Stimulated activated CD8-positive, alpha-beta memory T cell treated with anti-CD3 and anti-CD28 coated beads, Interleukin-15, amount 100 ng/mL, for 48 hours (primary cell): ENCODE measurements at places on chromosomes 2 and 18.

DNA sequence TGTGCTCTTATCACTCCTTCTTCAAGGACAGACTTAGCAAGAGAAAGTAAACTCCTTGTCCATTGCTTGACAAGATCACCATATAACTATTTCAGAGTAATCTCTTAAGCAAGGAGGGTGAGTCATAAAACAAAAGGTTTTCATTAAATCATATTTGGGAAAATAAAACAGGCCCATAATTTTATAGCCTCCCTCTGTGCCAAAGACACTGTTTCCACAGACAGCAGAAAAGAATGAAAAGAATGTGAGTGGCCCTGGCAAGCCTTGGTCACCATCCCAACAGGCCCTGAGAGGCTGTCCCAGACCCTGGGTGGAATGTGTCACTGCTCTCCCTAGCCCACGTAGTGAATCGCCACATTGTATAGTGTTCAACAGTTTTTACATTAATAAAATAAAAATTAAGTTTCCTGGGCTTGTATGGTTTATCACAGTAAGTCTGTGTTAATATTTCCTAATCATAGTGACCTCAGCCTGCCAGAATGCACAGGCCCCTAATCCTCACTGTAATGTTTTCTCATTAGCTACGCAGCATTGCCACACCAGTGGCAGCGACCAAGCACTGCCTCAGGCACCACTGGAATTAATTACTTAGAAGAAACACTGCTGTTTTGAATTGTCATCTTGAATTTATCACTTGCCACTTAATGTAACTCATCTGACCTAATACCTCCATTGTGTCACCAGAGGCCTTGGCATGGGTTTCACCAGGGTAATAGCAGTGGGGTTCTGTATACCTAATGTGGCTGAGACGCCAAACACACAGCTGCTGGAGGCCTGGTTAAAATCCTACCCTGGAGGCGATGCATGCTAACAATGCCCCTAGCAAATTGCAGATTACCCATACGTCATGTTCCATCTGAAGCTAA is 401.9 kb downstream of the LNPK start:
- no peak for DNase-seq

DNA sequence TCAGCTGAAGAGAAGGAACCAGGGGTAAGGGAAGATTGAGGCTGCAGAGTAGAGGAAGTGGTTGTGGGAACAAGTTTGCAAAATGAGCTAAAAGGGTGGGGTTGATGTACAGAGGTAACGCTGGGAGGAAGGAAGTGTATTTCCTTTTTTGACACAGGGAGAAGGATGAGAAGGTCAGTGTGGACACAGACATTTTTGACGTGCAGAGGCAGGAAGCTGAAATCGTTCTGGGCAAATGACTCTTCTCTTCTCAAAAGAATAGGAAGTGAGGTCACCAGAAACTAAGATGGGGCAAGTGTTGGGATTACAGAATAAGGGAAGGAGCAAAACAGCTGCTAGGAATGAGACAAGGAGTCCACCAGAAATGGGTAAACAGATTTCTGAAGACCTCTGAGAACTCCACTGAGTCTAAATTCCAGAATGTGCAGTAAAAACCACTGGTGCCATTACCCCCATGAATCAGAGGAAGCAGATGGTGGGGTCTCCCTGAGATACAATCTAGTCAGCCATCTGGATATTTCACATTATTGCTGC is 20.0 kb upstream of the RNF149 start:
- DNase-seq = no peak

GRCh38 chr2:100563407-100564247 is 834 bp downstream of the PDCL3 start:
- DNase-seq = no peak

GRCh38 chr2:32758232-32758631 is 130.4 kb downstream of the TTC27 start:
- DNase-seq = no peak

- no peak for DNase-seq
Observed at GRCh38 chr2:172447811-172448493, 20.6 kb downstream of the ITGA6 start.

DNA sequence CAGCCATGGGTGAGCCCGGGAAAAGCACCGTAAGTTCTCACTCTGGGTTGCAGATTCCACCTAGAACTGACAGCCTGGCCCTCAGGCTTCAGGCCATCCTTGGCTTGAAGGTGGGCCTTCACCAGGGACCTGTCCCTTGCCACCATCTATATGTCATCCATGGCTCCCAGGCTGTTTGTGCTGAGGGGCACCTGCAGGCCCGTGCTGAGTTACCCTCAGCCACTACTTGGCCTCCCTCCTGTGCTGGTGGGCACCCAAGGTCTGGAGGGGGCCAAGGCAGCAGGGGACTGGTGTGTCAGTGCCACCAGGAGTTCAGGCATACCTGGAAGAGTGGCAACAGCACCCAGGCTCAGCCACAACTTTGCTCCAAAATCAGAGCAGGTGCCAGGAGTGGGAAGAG is 326.2 kb upstream of the SMIM21 start:
- DNase-seq = no peak

GRCh38 chr2:176492583-176492982 is 223.3 kb downstream of the MTX2 start:
- DNase-seq = no peak

GRCh38 chr2:164496881-164497280 is 124.4 kb downstream of the GRB14 start:
- no peak for DNase-seq

DNA sequence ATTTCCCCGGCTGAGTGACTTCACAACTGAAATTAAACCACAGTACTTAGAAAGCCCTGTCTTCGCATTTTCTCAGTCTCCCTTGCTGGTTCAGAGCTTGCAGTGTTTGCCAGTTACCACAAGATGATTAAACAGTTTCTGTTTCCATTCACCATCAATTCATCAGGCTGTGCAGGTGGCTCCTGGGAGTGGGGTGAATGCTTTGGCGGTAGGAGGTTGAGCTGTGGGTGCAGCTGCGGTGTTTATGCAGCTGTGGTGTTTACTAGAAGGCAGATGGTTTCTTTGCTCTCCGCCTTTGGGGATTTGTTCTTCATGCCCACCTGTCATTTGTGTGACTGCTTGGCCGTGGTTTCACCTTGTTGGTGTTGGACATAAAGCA is 16.1 kb downstream of the ACOXL start:
- DNase-seq = peak; percentile 66

- DNase-seq = no peak
Observed at GRCh38 chr18:78878335-78878734, 101.3 kb upstream of the SALL3 start.

DNA sequence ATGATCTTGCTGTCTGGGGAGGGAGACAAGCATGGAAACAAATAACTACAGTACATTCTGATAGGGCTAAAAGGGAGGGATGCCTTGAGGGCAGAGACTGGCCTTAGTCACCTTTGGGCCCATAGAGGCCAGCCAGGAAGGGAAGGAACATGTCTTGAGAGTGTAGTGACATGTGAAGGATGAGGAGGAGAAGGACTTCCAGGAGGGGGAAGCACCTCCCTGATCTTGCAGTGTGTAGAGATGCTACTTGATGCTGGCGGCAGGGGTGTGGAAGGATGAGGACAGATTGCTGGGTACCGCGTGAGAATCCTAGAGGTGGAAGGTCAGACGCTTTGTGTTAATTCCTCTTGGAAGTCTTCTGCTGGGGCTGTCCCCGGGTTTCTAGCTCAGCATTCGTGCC is 13.1 kb downstream of the TET3 start:
- no peak for DNase-seq

DNA sequence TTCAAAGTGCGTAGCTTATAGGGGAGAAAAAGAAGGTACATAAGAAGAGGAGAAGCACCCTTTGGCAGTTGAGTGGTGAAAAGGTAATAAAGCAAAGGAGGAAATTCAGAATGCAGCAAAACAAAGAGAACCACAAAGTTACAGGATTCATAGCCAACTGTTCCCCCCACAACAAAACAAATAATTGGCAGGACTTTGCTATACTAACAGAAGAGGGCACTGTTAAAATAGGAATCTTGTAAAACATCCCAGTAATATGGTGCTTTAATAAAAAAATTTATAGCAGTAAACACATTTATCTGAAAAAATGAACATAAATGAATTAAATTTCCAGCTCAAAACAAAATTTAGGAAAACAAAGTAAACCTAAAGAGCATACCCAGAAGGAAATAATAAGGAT is 42.3 kb downstream of the R3HDM1 start:
- DNase-seq = no peak

DNA sequence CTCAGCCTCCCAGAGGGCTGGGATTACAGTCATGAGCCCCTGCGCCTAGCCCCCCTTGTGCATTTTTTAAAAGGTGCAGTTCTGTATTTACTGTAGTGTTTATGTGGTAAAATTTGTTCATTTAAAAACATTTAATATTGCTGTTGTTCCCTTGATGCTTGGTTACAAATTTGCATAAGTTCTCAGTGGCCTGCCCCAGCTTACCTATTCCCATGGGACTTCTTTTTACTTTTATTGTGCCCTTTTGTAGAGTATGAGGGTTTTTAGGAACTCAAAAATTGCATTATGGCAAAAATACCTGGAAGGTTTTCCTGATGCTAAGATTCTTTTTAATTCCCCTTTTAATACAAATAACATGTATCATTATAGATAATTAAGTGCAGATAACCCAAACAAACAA is 63.0 kb downstream of the DGKD start:
- DNase-seq = no peak

DNA sequence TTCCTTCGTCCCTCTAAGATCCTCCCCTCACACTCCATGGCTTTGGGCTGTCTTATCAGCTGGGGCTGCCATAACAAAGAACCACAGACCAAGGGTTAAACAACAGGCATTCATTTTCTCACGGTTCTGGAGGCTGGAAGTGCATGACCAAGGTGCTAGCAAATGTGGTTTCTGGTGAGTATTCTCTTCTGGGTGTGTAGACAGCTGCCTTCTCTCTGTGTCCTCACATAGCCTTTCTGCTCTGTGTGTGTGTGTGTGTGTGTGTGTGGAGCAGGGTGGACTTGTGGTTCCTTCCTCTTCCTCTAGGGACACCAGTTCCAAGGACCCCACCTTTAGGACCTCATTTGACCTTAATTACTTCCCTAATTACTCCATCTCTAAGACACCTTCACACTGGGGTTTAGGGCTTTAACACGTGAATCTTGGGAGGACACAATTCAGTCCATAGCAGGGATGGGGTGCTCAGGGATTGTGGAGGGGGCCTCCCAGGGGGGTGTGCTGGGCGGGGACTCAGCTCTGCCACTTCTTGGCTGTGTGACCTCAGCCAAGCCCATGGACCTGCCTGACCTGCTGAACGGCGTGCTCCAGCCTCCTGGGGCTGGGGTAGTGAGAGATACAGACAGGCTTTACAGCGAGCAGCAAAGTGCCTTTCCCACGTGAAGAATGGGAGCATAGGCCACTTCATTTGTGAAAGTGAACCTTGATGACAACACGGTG is 38.0 kb downstream of the ACKR3 start:
- DNase-seq = no peak

GRCh38 chr2:81714817-81715216 is 1410.3 kb upstream of the LRRTM1 start:
- DNase-seq = no peak

DNA sequence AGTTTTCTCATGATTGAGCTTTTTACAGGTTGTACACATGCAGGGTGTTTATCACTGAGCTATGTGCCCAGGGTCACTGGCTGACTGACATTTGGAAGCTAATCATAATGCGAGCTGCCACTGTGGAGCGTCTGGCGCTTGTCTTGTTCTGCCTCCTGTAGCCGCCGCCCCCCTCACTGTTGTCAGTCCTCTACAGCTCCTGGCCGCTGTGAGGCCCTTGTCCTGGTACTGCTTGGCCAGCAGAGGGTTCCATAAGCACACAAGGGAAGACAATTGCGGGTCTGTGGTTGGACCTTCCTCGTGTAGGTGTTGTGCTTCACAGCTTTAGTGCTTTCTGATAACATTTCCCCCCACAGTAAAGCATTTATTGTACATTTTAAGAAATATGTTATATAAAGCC is 105.6 kb upstream of the LDLRAD4 start:
- DNase-seq = no peak

GRCh38 chr2:36993841-36994620 is 27.7 kb upstream of the STRN start:
- no peak for DNase-seq

DNA sequence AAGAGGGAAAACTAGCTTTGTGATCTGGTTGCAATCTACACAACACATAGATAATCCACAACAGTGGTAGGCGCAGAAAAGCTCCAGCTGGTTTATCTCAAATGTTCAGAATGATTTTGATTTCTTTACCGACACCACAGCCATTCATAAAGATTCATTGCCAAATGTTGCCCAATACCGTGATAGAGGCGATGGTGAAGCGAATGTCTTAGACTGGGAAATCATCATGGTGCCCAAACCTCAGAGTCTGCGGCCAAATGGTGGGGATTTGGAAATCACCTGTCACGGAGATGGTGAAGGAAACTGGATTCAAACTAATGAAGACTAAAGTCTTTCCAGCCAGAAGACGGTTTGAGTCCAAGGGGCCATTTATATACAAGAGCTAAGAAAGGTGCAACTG is 48.5 kb upstream of the CCDC150 start:
- no peak for DNase-seq

- DNase-seq = no peak
Observed at GRCh38 chr2:235911633-235912233, 256.5 kb downstream of the GBX2 start.

GRCh38 chr2:120957905-120958304 is 222.2 kb downstream of the GLI2 start:
- DNase-seq = no peak

DNA sequence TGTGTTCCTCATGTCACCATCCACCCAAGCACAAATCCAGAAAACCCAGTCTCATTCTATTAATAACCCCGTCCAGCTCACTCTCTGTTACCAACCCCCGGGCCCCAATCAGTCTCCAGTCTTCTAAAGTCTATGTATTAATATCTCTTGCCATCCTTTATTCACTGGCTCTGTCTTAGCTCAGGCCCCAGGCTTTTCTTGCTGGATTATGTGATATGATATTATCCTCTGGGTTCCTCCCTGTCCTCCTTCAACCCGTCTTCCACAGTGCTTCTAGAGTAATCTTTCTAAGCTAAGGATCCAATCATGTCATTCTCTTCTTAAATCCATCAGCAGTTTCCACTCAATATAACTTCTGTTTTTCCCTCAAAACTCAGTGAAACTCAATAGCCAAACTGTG is 240.5 kb upstream of the OSR1 start:
- DNase-seq = no peak

DNA sequence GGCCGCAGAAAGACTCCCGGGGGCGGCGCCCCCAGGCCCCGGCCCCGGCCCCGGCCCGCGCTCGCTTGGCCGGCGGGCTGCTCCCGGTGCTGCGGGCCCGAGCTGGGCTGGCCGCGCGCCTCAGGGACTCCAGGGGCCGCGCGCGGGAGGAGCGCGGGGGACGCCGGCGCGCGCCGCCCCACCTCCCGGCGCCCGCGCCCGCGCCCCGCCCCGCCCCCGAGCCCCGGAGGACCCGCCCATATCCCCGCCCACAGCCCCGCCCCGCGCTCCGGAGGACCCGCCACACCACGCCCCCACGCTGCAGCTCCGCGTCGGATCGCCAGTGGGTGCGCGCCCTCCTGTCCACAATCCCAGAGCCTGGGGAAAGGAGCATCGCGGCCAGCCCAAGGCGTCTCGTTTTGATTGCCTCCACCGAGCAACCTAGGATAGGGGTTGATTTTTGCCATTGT is at the start of gene PARD6G:
Gene PARD6G (minus strand): TSS at position 122 of the 449 bp plus-strand sequence. CDS start 166 bp downstream, outside the sequence.
- peak; percentile 36 for DNase-seq
